ENCODE measurements at places on chromosomes 1 and 21.
A peak's percentile ranks its signal among the peaks of the same experiment; 100 is the strongest.

GRCh38 chr1:227451954-227452353, 111.4 kb upstream of the ZNF678 start:
- no peak for DNase-seq

DNA sequence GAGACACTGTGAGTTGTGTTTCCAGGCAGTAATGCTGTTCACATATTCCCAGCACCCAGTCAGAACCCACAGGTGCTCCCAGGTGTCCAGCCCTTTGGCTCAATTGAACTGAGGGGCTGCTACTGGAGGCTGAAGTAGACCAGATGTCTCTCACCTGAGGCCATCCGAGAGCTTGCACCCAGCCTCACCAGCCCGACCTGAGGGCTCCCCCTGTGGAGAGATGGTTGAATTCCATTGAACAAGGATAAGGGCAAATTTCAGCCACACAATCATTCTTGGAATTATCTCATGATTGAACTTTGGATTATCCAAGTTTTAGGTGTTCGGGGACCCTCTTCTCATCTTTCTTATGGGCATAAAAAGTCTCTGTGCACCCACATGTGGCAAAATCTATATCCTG, 52.1 kb downstream of the OBSCN start:
- DNase-seq = peak; percentile 23

DNA sequence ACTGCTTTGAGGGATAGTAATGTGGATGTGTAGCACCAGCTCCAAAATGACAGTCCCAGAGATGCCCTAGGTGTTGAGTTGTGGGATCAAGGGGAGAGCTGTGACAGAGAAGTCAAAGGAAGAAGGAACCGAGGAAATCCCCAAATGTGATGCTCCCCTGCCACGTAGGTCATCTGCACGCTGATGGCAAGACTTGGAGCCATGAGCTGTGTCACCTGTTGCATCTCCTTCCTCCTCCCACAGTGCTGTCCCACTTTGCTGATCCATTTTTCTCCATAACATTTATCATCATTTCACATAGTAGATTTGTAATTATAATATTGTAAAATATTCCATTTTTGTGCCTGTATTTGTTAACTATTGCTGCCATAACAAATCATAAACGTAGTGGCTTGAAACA, 17.6 kb upstream of the RCAN1 start:
- DNase-seq = no peak

DNA sequence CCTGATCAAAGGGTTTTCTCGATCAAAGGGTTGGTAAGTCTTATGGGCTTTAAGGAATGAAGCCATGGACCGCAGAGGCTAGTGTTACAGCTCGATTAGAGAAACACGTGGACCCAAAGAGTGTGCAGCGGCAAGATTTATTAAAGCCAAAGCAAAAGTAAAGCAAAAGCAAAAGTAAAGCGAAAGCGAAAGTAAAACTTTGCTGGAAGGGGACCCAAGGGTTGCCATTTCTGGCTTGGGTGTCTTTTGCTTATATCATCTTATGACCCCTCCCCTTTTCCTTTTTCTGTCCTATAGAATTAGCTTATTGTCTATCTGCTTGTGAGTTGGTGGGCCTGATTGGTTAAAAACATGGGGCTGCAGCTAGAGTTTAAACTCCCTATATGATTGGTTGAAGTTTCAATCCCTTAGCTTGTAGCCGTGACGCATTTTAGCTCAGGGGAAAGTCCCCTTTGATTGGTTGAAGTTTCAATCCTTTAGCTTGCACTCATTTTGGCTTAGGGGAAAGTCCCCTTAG, 957.0 kb downstream of the AMY1C start:
- DNase-seq = peak; percentile 6

- DNase-seq = no peak
Measured at GRCh38 chr1:246029616-246030015, 477.5 kb downstream of the SMYD3 start.

DNA sequence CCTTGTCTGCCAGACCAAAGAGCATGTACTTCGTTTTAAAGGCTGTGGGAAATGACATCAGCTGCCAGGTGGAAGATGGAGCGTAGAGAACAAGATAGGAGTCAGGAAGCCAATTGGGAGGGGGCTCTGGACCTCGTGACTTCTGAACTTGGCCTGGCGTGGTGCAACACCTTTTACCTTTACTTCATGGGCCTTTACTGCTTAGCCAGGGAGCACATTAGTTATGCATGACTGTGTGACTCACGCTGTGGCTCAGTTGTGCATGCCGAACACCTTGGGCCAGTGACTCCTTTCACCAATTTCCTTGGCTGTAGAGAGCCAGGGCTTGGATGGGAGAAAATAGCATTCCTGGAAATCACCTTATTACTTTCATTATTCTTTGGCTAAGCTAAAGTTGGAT, 7.2 kb downstream of the XCL1 start:
- DNase-seq = no peak

DNA sequence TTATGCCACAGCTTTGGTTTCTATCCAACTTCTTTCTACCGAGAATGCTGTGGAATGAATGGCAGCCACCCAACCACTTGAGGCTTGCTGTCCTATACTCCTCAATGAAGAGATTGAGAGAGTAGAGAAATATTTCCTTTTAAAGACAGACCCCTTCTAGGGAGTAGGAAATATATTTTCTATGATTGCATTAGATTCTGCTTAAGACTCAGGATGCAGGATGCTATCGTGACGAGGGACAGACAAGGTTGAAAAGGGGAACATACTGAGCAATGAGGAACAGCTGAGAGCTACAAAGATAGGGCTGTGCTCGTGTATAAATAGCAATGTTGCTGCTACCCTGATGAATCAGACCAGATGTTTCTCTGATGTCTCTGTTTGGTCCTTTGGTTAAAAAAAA, 7.1 kb upstream of the RASAL2 start:
- DNase-seq = no peak

- no peak for DNase-seq
Measured at GRCh38 chr1:64082459-64082858, 121.0 kb upstream of the UBE2U start.

All from erythroblast (primary cell).